Osteocyte (in vitro differentiated cells): ENCODE measurements at places on chromosomes 2 and 18. TPM values are rescaled to one million over a fixed set of nuclear protein-coding genes. Genes with fewer than 3 reads are reported as not detected.
A peak's percentile ranks its signal among the peaks of the same experiment; 100 is the strongest.

GULP1 gene
- 36.7 and 44.2 TPM in 2 replicates for total RNA-seq

NTSR2 gene
- total RNA-seq = not detected in 2 replicates

ACSL3 gene
- 129 and 131 TPM in 2 replicates for total RNA-seq

REG3G gene
- total RNA-seq = not detected in 2 replicates

DNA sequence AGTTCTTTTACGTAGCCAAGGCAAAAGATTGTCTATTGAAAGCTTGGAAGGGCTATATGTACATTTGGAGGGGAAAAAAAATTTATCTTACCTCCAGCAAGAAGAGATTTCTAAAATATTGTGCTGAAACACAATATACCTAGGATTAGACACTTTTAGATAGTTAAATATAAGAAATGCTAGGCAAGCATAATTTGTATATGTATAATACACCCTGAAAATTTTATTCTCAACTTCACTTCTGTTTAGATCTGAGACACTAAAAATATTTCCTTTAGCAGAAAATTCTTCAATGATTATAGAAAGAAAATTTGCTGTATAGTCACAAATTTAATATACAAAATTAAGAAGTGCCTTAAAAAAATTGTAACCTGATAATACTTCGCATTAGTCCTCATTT is 42.6 kb downstream of the ITGAV start:
- peaks cover 19% of the 10 kb centered on the region for H3K4me1 ChIP-seq
- H3K4me3 ChIP-seq = no peak overlapping the region
- H3K27me3 ChIP-seq = no peaks in the 10 kb centered on the region

DNA sequence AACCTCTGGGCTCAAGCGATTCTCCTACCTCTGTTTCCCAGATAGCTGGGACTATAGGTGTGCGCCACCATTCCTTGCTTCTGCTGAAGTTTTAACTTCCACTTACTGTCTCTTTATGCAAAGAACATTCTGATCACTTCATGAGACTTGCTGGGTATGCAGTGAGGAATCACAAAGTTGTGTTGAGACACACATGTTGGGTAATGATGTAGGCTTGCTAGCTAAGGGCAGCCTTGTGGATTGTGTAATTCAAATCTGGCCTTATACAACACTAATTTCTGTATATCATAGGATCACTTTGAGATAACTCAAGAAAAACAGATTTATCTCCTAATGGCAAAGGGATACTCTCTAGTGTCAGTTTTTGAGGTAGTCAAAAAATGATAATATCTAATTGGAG is 24.2 kb downstream of the XRCC5 start:
- no peak overlapping the region for H3K4me3 ChIP-seq
- H3K4me1 ChIP-seq = no peaks in the 10 kb centered on the region
- no peaks in the 10 kb centered on the region for H3K27me3 ChIP-seq
- H3K36me3 ChIP-seq = peaks cover 75% of the 10 kb centered on the region
- no peak for DNase-seq
- no peak overlapping the region for H3K27ac ChIP-seq

GRCh38 chr2:26692897-26693849 is 651 bp downstream of the KCNK3 start:
- DNase-seq = no peak
- peaks cover 52% of the 10 kb centered on the region for H3K27me3 ChIP-seq
- peak overlapping the region; percentile 47 for H3K4me3 ChIP-seq
- H3K36me3 ChIP-seq = no peaks in the 10 kb centered on the region

GRCh38 chr2:45938649-45939511 is 287.4 kb downstream of the PRKCE start:
- DNase-seq = peak; percentile 95
- no peaks in the 10 kb centered on the region for H3K27me3 ChIP-seq
- peaks cover 57% of the 10 kb centered on the region for H3K4me1 ChIP-seq
- H3K27ac ChIP-seq = peak overlapping the region; percentile 84

DNA sequence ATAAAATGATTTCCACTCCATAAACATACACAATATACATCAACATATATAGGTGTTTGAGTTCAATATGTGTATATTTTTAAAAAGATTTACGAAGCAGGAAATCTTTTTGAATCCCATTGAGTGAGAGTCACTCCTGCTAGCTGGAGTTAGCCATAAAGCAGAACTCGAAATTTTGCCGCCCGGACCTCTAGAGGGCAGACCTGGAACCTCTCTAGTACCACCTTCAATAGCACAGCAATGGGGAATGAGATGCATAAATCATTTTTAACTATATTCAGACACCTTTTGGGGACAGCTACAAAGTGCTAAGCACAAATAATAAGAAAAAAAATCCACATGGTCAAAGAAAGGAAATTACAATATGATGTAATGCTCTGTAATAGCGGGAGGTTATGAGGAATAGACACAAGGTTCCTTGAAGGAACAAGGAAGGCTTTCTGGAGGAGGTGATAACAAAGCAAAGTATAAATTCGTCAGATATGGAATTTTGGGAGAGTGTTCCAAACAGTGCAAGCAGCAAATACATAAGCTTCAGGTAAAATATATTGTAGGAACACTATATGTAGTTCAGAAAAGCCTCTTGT is 533.4 kb downstream of the ERBB4 start:
- H3K27ac ChIP-seq = no peak overlapping the region
- no peak overlapping the region for H3K4me3 ChIP-seq
- H3K27me3 ChIP-seq = no peaks in the 10 kb centered on the region
- no peak for DNase-seq
- H3K4me1 ChIP-seq = peaks cover 3% of the 10 kb centered on the region

- no peak overlapping the region for H3K4me3 ChIP-seq
- no peak for DNase-seq
- H3K27ac ChIP-seq = no peak overlapping the region
- H3K27me3 ChIP-seq = peaks cover 3% of the 10 kb centered on the region
- no peaks in the 10 kb centered on the region for H3K36me3 ChIP-seq
- no peaks in the 10 kb centered on the region for H3K4me1 ChIP-seq
Measured at GRCh38 chr2:95297639-95298395, 670 bp downstream of the KCNIP3 start.

DNA sequence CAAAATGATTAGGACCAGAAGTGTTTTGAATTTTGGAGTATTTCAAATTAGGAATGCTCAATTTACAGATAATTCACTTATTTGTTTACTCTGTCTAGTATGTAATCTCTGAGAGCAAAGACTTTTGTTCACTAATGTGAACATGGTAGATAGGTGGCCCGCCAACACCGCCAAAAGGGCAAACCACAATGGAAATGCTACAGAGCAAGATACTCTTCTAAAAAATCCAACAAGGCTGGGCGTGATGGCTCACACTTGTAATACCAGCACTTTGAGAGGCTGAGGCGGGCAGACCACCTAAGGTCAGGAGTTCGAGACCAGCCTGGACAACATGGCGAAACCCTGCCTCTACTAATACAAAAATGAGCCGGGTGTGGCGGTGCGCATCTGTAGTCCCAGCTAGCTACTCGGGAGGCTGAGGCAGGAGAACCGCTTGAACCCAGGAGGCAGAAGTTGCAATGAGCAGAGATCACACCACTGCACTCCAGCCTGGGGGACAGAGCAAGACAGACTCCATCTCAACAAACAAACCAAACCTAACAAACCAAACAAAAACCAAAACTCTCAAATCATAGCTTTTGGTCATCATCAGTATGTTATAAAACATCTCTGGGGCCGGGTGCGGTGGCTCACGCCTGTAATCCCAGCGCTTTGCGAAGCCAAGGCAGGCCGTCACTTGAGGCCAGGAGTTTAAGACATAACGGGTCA is 2.4 kb downstream of the CCT4 start:
- no peak for DNase-seq
- peaks cover 15% of the 10 kb centered on the region for H3K36me3 ChIP-seq
- no peaks in the 10 kb centered on the region for H3K27me3 ChIP-seq
- peaks cover 28% of the 10 kb centered on the region for H3K4me1 ChIP-seq
- H3K4me3 ChIP-seq = peak overlapping the region; percentile 91

- no peaks in the 10 kb centered on the region for H3K36me3 ChIP-seq
- no peak overlapping the region for H3K27ac ChIP-seq
- DNase-seq = no peak
- no peak overlapping the region for H3K4me3 ChIP-seq
- H3K4me1 ChIP-seq = peaks cover 33% of the 10 kb centered on the region
- no peaks in the 10 kb centered on the region for H3K27me3 ChIP-seq
Measured at GRCh38 chr18:67425672-67426071, 90.8 kb downstream of the DSEL start.

GRCh38 chr18:61893309-61893970 is 633 bp upstream of the RNF152 start:
- peaks cover 53% of the 10 kb centered on the region for H3K4me1 ChIP-seq
- no peaks in the 10 kb centered on the region for H3K27me3 ChIP-seq
- H3K36me3 ChIP-seq = peaks cover 24% of the 10 kb centered on the region
- H3K4me3 ChIP-seq = peak overlapping the region; percentile 96

- H3K4me1 ChIP-seq = no peaks in the 10 kb centered on the region
- no peaks in the 10 kb centered on the region for H3K36me3 ChIP-seq
- no peak for DNase-seq
- no peak overlapping the region for H3K4me3 ChIP-seq
- H3K27me3 ChIP-seq = no peaks in the 10 kb centered on the region
Measured at GRCh38 chr18:77960791-77961410, 711.3 kb downstream of the GALR1 start.

GRCh38 chr18:55314615-55315237 is 273.3 kb downstream of the TCF4 start:
- no peak for DNase-seq
- H3K27me3 ChIP-seq = no peaks in the 10 kb centered on the region
- H3K4me1 ChIP-seq = peaks cover 40% of the 10 kb centered on the region
- no peaks in the 10 kb centered on the region for H3K36me3 ChIP-seq

DNA sequence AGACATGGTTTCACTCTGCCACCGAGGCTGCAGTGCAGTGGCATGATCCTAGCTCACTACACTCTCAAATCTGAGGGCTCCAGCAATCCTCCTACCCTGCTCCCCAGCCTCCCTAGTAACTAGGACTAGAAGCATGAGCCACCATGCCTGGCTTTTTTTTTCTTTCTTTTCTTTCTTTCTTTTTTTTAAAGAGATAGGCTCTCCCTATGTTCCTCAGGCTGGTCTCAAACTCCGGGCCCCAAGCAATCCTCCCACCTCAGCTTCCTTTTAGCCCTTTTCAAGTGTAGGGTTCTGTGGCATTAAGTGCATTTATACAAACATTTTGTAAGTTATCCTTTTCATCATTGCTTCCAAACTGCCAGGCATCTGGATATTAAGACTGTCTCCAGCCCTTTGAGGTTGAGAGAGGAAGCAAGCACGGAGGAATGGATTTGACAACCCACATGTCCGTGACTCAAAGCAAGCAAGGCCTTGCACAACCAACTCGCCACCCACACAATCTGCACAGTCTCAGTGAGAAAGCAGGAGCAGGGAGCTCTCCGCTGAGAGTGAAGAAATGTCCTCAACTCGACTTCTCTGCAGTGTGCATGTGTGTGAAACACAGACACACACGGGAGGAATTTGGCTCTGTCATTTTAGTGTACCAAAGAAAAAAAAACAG is 65.6 kb downstream of the ATP8B1 start:
- no peaks in the 10 kb centered on the region for H3K27me3 ChIP-seq
- peak overlapping the region; percentile 79 for H3K27ac ChIP-seq
- peak overlapping the region; percentile 34 for H3K4me3 ChIP-seq
- peaks cover 5% of the 10 kb centered on the region for H3K36me3 ChIP-seq
- H3K4me1 ChIP-seq = peaks cover 18% of the 10 kb centered on the region

DNA sequence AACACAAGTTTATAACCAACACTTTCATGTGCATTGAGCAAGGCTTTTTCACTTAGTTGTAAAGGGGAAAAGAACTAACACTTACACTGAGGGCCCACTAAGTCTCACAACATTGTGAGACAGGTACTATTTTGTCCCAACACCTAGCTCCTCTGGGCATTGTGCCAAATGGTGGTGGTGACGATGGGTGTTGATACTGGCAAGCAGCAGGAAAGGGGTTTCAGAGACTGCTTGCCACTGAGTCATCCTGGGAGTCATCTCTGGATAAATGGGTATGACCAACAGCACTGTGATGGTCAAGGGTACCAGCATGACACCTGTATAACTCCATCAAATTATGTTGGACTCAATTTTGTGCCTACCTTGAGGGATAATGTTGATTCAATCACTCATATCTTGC is 138.8 kb upstream of the ITGA6 start:
- H3K27ac ChIP-seq = no peak overlapping the region
- H3K36me3 ChIP-seq = no peaks in the 10 kb centered on the region
- H3K4me1 ChIP-seq = peaks cover 30% of the 10 kb centered on the region
- H3K27me3 ChIP-seq = no peaks in the 10 kb centered on the region
- no peak for DNase-seq

DNA sequence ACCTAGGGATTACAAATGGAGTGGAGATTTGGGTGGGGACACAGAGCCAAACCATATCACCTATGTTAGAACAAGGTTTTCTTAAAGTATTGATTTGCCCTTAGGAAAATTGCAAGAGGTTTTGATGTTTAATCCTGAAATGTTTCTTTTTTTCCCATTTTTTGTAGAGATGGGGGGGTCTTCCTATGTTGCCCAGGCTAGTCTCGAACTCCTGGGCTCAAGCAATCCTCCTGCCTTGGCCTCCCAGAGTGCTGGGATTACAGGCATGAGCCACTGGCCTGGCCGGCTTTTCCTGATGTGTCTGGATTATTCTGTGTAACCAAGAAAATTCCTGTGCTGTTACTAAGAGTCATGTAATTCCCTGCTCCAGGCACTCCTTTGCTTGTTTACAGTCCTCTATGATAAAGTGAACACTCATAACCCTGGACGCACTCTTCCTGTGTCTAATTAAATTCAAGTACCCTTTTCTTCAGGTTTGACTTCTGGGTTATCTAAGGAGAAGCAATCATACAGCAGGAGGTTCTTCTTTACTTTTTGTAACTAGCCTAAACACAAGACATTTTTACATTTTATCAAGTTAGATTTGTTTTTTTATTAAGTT is 15.0 kb upstream of the CTDP1 start:
- H3K4me1 ChIP-seq = peaks cover 4% of the 10 kb centered on the region
- H3K27me3 ChIP-seq = peaks cover 52% of the 10 kb centered on the region
- DNase-seq = no peak
- no peak overlapping the region for H3K27ac ChIP-seq
- no peaks in the 10 kb centered on the region for H3K36me3 ChIP-seq
- H3K4me3 ChIP-seq = no peak overlapping the region

DNA sequence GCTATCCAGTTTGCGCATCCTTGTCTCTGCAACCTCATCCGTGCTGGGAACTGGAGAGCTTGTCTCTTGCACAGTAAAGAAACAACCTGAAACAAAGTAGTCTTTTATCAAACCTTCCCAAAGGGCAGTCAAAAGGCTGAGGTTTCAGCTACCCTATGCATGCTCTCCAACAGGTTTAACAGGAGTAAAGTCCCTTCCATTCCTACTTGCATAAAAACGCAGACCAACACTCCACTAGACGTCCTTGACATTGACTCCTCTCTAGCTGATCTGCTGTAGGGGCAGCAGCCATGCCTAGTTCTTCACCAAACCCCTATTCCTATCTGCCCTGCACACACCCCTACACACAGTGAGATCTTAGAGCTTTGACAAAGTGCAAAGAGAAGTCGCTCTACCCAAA is 41.5 kb downstream of the L3MBTL4 start:
- no peaks in the 10 kb centered on the region for H3K4me1 ChIP-seq
- H3K4me3 ChIP-seq = no peak overlapping the region
- H3K27me3 ChIP-seq = no peaks in the 10 kb centered on the region
- no peak for DNase-seq
- no peaks in the 10 kb centered on the region for H3K36me3 ChIP-seq
